DMS153 (cell line): ENCODE measurements at places on chromosomes 5 and 9.

DNA sequence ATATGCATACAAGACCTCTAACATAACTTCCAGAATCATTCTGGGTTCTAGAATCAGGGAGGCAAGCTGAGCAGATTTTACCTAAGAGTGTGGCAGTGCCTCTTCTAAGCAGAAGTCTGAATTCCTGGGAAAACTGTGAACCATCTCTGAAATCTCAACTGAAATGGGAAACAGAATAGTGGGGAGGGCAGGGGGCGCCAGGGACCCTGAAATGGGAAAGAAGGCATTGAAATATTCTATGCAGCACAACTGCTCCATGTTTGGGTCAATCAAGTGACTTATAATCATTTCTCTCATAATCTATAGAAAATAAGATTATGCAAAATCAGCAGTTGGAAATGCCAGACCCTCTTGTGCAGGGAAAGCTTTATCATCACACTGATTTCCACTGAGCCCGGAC, 156.1 kb downstream of the EBF1 start:
- DNase-seq, result no peak

DNA sequence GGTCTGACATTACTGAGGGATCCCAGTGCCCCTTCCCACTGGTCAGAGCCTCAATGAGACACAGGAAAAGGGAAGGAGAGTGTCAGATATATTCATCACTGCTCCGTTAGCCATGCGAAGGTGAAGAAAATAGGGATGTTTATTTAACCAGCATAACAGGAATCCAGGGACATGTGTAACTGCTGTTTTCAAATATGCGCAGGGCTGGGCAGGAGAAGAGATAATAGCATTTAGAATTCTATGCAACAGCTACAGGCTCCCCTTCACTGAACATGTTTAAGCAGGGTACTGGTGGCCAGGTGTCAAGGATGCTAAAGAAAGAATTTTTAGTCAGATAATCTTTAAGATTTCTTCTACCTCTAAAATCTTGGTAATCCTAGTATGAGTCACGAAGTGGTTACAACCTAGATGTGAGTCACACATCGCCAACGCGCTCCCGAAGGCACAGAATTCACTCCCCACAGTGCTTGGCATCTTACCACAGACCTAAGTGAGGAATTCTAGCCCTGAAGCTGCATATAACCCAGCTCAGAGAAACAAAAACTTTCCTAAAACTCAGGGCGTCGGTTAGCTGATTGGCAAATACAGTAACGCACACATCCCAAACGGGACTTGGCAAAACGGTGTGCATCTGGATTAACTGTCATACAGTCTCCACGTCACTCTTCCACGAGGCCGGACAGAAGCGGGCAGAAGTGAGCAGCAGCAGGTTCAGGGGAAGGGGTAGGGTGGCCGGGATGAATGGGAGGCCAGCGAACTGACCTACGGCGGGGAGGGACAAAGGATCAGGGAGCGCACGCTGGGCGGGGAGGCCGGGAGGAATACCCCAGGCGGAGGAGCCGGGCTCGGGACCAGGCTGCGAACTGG, 1.1 kb downstream of the CTNNAL1 start:
- DNase-seq, result no peak

- no peak for DNase-seq
These were observed 79.4 kb downstream of the AMBP start for GRCh38 chr9:113998525-113999255.

- DNase-seq, result peak; percentile 99
These were observed 508.9 kb downstream of the NTRK2 start for GRCh38 chr9:85178474-85178873.

DNA sequence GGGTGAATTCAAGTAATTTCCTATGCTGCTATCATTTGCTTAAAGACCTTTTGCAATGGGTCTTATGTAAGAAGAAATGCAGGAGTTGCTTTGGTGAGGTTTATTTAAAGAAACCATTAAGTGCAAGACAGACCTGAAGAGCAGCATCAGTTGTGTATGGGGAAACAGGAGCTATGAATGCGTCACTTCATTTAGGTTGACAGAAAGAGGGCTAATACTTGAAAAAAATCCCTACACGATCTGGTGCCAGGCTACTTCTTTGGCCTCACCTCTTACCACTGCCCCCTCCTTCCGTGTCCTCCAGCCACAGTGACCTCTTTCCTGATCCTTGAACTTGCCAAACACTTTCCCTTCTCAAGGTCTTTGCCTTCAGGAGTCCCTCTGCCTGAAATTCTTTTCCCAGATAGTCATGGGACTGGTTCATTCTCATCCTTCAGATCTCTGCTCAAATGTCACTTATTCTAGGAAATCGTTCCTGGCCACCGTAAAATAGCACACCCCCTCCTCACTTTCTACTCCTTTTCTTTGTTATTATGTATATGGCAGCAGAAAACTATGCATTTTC, 1.4 kb upstream of the JAK2 start:
- DNase-seq, result no peak

- DNase-seq, result no peak
These were observed 354.6 kb downstream of the SLIT3 start for GRCh38 chr5:168946363-168946762.

GRCh38 chr5:120101771-120102170, 362.3 kb upstream of the PRR16 start:
- no peak for DNase-seq

GRCh38 chr9:134329886-134330285, 3.6 kb downstream of the RXRA start:
- DNase-seq, result no peak

- DNase-seq, result no peak
These were observed 174.4 kb downstream of the CHSY3 start for GRCh38 chr5:130078661-130079060.

DNA sequence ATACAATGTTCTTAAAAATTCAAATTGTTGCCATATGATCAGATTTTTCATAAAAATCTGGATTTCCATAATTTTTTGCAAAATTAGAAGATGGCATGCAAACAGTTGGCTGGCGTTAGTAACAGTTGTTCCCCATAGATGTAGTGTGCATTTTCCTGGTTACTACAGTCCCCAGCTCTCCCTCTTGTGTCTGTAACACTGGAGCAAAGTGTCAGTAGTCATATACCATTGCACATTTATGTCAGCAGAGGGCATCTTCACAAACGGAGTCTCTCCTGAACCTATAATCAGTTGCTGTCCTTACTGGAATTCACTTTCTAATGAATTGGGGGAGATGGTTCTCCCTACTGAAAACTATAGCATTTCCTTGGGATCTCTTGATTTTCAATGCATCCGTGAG, 44.7 kb upstream of the DMAC1 start:
- no peak for DNase-seq

GRCh38 chr5:132525299-132525724, 18.0 kb downstream of the IL5 start:
- no peak for DNase-seq

DNA sequence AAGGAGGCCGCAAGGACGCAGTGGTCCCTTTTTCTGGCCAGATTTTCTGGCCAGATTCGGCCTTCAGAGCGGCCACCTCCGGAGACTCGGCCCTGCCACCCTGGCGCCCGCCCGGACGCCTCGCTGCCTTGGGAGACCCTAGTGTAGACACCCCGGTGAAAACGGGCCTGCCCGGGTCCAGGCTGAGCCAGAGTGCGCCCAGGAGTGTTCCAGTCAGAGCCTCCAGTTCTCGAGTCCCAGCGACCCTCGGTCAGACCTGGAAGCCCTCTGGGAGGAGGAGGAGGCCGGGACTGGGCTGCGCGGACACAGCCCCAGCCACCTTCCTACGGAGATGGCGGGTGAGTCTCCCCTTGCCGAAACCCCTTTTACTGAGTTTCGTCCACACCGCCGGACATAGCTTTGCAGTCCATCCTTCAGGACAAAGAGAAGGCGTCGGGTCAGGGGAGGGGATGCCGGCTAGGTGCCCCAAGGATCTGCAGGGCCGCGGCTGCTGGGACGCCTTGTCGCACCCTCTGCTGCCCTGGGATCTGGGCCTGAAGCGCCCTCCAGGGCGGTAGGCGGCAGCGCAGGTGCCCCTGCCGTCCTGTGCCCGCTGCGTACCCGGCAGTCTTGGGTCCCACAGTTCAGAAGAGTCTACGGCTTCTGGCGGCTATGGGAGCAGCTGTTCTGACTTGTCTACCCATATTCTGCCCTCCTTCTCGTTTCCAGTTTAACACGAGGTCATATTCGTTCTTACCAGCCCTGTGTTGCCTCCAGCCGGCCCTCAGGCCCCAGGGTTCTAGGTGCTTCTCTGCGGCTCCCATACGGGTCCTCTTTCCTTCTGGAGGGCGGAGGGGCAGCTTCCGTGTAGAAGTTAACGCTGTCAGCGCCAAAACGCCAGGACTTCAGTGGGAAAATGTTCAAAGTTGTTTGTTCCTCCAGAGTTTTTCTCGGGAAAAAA, 1771.7 kb upstream of the CDH9 start:
- no peak for DNase-seq

GRCh38 chr5:132408456-132408855, 38.9 kb downstream of the SLC22A5 start:
- DNase-seq, result no peak
